ENCODE measurements at places on chromosomes 2 and 18. TPM values are rescaled to one million over a fixed set of nuclear protein-coding genes. Genes with fewer than 3 reads are reported as not detected.

Gene LAMA1
- 6.4 TPM for total RNA-seq

Gene DNAH6
- 1.1 TPM for total RNA-seq

Gene DLX1
- total RNA-seq, result 4.9 TPM

DNA sequence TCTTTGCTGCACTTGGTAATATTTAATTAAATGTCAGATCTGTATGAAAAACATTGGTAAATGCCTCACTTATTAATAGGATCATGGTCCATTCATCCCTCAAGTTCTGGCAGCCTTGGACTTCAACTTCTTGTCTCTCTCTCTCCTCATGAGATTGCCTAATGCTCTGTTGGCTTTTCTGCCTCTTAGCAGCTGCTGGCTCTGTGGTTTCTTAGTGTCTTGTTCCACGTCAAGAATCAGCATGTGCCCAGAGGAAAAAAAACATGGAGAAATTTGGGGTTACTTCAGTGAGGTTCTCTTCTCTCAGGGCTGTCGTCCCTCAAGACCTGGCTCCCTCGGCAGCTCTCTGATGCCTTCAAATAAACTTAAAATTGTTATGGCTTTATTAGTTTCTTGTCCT is 75.4 kb downstream of the TAF4B start:
- no peaks in the 10 kb centered on the region for H3K27me3 ChIP-seq
- no peak for DNase-seq
- no peak overlapping the region for H3K4me3 ChIP-seq
- no peak overlapping the region for H3K27ac ChIP-seq
- no peaks in the 10 kb centered on the region for H3K36me3 ChIP-seq
- no peaks in the 10 kb centered on the region for H3K4me1 ChIP-seq

- H3K4me1 ChIP-seq, result peaks cover 20% of the 10 kb centered on the region
- H3K27ac ChIP-seq, result no peak overlapping the region
- no peaks in the 10 kb centered on the region for H3K36me3 ChIP-seq
- no peak for DNase-seq
- H3K4me3 ChIP-seq, result no peak overlapping the region
Measured at GRCh38 chr2:137207030-137207429, 441.7 kb downstream of the THSD7B start.

GRCh38 chr2:23053601-23054000 is 331.4 kb upstream of the KLHL29 start:
- no peak for DNase-seq
- no peak overlapping the region for H3K4me3 ChIP-seq
- H3K27ac ChIP-seq, result no peak overlapping the region

GRCh38 chr18:69774831-69775230 is 172.8 kb downstream of the CD226 start:
- H3K36me3 ChIP-seq, result no peaks in the 10 kb centered on the region
- H3K4me3 ChIP-seq, result no peak overlapping the region
- H3K4me1 ChIP-seq, result no peaks in the 10 kb centered on the region
- peaks cover 3% of the 10 kb centered on the region for H3K27me3 ChIP-seq
- no peak overlapping the region for H3K27ac ChIP-seq
- no peak for DNase-seq
